Gastrocnemius medialis (tissue), 4 donors: ENCODE measurements at places on chromosomes 1 and 21. TPM values are rescaled to one million over a fixed set of nuclear protein-coding genes. Genes with fewer than 3 reads are reported as not detected.

- DNase-seq, result no peak
These were observed 662.5 kb downstream of the PLPP3 start for GRCh38 chr1:55916907-55917306.

ALPL gene
- 1.5 TPM for total RNA-seq

DNA sequence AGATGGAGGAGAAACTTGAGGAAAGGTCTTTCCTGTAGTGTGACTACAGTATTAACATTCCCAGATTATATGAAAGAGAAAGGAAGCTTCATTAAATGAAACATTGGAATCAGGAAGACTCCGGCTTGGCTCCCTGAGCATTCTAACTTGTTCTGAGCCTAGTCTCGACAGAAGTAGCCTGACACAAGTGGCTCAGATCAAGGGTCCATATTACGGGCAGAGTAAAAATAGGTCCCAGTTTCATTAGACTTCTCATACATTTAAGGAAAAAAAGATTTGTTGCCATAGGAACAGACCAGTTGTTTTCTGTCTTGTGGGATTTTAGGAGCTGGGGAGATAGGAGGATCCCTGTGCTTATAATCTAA, 12.8 kb downstream of the SMAP2 start:
- no peak for DNase-seq

EDN2 gene
- not detected for total RNA-seq

DNA sequence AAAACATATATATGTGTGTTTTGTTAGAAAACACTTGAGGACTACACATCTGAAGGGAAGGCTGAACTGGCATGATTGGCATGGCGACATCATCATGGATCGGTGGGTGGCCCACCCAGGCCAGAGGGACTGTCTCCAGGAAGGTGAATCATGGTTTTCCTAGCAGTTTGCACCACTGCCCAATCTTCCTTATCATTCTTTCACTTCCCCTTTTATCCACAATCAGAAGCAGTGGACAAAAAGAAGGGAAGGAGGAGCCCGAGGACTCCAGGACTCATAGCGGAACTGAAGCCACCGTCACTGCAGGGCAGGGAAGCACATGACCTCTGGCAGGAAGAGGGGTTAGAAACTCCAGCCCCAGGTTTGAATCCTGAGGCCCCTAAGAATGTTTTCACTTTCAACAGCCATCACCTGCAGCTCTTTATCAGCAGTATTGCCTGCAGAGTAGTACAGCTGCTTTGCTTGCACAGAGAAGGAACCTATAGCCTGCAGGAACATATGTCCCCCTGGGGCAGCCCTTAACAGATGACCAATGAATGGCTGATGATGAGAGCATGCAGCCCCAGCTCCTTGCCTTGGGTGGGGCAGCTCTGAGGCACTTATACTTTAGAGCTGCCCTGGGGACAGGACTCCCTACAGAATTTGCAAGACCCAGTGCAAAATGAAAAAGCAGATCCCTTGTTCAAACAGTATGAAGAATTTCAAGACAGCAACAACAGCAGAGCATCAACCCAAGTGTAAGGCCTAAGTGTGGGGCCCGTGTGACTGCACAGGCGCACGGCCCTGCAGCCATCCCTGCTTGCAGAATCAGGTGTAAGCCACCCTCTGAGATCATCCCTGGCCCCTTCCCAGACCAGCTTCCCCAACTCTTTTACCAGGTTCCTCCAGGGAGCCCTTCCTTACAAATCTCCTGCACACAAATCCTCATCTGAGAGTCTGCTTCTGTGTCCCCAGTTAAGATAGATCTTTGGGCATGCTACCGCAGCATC, 241.8 kb upstream of the IRF2BP2 start:
- no peak for DNase-seq

- DNase-seq, result no peak
These were observed 10.2 kb downstream of the C1orf216 start for GRCh38 chr1:35708441-35708921.

DNA sequence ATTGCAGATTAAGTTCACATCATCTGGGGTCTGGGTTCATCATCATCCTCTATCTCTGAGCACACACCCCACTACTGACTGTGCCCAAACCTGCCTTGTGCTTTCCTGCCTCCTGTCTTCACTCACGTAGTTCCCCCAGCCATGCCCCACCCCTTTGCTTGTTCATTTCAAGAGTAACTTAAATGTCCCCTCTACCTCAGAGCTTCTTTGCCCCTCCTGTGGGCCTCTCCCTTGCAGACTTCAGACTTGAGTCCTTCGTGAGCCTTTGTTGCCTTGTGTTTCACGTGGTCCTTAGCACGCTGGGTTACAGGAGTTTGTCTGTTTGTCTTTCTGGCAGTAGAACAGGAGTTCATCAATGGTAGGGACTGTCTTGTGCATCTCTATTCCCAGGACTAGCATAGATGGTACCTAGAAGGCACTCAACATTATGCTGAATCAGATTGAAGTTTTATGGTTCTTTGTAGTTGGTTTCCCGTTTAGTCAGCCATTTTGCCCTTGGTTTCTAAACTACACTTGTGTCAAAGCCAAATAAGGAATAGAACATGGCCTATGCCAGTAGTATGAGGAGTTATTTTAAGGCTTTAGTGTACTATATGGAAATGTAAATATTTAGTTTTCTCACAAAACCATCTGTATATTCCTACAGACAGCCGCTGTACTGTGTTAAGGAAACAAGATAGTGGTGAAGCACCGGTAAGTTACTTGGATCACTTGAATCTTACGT, 86.2 kb downstream of the TTC3 start:
- DNase-seq, result no peak

DNA sequence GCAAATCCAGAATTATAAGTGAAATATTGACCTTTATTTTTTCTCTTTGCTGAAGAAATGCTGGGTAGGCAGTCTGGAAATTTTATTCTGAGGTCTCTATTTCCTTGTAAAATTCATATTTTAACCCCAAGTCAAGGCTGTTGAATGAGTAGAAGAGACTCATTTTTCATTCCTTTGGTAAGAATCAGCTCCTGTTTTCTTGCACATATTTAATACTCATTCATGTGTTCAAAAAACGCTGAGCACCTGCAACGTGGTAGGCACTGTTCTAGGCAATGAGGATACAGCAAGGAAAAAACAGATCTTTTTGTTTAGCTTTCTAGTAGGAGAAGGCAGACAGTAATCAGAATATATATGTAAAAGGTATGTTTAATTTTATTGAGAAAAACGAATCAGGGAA, 1.5 kb downstream of the PRKAA2 start:
- no peak for DNase-seq

- DNase-seq, result no peak
These were observed 12.7 kb upstream of the ASAP3 start for GRCh38 chr1:23496490-23497181.

HIVEP3 gene
- 1.8 TPM for total RNA-seq

TNFRSF4 gene
- 2.1 TPM for total RNA-seq

FAAH gene
- 6.4 TPM for total RNA-seq

DNA sequence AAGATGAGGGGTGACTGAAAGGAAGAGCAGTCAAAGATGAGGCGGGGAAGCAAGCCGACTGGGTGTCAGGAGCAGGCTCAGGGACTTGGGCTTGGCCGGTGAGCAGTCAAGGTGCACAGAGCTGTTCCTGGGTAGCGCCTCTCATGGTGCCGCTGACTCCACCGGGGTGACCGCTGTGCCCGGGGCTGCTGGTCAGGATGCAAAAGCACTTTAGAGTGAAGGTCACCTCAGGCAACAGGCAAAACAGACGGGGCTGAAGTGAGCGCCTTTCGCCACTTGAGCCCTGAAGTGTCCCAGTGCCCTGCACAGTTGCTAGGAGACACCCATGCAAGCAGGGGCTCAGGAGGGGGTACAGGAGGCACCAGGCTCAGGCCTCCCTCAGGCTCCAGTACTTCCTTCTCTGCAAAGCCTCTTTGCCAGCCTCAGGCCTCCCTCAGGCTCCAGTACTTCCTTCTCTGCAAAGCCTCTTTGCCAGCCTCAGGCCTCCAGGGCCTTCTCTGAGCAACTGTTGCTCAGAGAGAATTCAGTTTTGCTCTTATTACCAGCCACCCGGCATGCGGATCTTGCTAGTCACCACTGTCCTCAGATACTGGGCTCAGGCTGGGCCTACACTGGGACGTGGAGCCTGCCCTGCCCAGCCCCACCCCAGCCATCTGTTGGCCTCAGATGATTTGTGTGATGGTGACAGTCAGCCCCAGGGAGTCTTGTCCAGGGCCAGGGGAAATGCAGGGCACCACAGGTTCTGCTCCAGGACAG, 99.7 kb upstream of the IRF2BP2 start:
- DNase-seq, result peak; percentile 36

NMNAT2 gene
- total RNA-seq, result 0.10 TPM

- no peak for DNase-seq
These were observed 49.2 kb downstream of the ALG14 start for GRCh38 chr1:95023399-95024043.

URB1 gene
- total RNA-seq, result 13.8 TPM

DNA sequence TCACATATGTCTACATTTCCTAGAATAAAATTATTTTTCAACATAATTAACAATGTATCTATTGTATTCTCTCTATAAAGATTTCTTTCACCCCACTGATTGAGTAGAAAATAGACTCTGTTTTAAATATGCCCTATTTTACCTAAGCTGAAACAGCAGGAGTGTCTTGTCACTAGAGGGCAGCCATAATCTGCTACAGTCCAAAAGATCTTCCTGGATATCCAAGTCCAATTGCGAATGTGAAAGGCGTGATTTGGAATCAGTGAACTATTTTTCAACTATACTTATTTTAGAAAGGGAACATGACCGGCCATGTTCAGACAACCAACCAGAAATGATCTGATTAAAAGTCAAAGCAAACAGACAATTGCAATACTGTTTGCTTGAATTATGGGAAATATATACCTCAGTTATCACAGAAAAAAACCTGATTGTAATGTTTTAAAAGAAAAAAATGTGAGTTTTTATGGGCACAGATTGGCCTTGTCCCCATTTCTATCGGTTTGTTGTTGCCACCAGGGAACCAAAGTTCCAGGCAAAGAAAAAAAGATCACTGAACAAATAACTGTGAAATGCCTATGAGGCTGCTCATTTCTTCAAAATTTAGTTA, 1211.0 kb upstream of the ADGRL4 start:
- no peak for DNase-seq

DNA sequence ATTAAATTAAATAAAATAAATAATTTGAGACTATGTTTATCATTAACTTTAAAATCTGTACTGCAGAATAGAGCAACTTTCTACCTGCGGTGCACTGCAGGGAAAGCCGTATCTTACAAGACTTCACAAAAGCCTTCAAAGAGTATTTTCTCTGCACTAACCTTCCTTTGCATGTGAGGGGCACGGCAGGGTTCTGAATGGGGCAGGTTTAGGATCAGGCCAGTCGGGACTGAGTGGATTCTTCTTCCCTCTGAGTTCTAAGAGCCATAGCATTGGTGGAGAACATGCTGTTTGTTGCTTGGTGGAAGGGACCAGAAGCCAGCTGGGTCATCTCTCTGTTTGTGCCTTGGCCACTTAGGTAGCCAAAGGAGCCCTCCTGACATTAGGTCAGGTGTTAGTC, 55.2 kb upstream of the LGALS8 start:
- DNase-seq, result no peak

- peak; percentile 69 for DNase-seq
These were observed 55.9 kb downstream of the NENF start for GRCh38 chr1:212488436-212489283.

DNA sequence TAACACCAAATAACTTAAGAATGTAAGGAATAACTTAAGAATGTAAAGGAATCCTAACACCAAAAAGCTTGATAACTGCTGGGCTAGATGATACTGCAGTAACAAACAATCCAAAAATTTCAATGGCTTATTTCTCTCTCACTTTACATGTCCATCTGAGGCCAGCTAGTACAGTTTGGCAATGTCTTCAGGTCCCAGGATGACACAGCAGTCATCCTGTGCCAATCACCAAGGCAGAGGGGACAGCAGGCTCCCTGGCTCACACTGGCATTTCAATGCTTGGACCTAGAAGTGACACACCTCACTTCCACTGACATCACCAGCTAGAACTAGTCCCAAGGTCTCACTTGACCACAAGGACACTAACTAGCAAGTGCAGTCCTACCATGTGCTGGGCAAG, 15.3 kb downstream of the DNAJC11 start:
- peak; percentile 83 for DNase-seq

- DNase-seq, result no peak
These were observed 105.6 kb upstream of the USH2A start for GRCh38 chr1:216528816-216529215.

PLA2G5 gene
- total RNA-seq, result not detected

DNA sequence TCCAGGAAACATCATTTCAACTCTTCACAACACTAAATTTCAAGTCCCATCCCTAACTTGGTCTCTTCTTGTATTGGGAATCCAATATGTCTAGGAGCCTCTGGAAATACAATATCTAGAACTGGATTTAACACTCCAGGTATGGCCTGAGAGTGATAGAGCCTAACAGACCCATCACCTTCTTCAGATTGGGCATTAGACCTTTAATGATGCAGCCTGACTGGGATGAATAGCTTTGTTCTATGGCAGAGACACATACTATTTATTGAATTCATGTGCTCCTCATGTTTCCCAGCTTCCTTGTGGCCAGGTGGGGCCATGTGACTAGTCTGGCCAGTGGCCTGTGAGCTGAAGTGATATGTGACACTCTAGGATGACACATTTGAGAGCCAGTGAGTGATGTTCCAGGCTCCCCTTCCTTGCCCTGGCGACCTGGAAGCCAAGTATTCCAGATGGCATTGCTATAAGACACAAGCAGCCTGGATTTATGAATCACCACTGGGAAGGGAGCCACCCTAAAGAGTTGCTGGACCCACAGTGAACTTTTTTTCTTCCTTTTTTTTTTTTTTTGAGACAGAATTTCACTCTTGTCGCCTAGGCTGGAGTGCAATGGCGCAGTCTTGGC, 31.0 kb upstream of the POU3F1 start:
- no peak for DNase-seq

GRCh38 chr1:200317236-200317635, 92.6 kb downstream of the ZNF281 start:
- no peak for DNase-seq

DNA sequence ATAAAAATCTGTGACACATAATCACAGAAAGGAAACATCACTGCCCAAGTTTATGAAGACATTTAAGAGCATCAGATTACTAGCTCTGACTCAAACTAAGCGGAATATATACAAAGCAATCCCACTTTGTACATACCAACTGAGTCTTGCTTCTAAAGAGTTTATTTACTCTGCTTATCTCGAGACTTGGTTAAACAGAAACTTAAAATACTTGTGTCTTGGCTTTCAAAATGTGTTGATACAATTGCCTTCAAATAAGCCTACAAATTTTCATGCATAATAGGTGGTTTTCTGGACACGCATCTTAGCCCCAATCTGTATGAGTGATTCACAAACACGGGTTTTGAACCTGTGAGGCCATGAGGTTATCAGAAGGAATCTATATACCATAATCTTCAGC, 21.0 kb downstream of the CD160 start:
- DNase-seq, result no peak

DNA sequence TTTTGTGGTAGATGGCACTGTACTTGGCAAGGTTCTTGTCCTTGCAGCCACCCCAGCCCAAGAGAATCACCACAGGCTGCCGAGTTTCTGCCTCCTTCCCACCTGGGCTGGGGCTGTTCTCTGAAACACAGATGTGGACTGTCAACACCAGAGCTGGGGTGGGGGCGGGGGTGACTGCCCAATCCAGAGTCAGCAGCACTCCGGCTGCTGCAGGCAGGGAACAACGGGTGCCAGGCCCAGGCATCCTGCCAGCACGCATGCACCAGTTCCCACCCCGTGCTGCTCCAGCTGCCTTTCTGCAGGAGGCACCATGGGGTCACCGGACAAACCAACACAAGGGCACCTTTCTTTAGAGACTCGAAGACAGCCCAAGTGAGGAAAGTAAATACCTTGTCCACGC, 14.1 kb downstream of the TMEM53 start:
- peak; percentile 21 for DNase-seq

- DNase-seq, result no peak
These were observed 15.9 kb downstream of the WNT3A start for GRCh38 chr1:228022571-228023293.

TRIM63 gene
- 1,770 TPM for total RNA-seq

C1QB gene
- 30.6 TPM for total RNA-seq
